Activated naive CD4-positive, alpha-beta T cell treated with anti-CD3 and anti-CD28 coated beads, Interleukin-2, amount 50 U/mL, for 72 hours (primary cell): ENCODE measurements at places on chromosomes 5 and 9.
A peak's percentile ranks its signal among the peaks of the same experiment; 100 is the strongest.

GRCh38 chr9:101463397-101463796 lies 27.8 kb upstream of the ALDOB start:
- no peak for DNase-seq

GRCh38 chr9:118732998-118733397 lies 636.2 kb downstream of the BRINP1 start:
- no peak for DNase-seq

- DNase-seq = peak; percentile 95
Measured at GRCh38 chr5:157142317-157143126, at the start of gene MED7. Gene MED7, minus strand, starts transcription at chr5:157142865. Its CDS starts 3,434 bp downstream, at chr5:157139431.

DNA sequence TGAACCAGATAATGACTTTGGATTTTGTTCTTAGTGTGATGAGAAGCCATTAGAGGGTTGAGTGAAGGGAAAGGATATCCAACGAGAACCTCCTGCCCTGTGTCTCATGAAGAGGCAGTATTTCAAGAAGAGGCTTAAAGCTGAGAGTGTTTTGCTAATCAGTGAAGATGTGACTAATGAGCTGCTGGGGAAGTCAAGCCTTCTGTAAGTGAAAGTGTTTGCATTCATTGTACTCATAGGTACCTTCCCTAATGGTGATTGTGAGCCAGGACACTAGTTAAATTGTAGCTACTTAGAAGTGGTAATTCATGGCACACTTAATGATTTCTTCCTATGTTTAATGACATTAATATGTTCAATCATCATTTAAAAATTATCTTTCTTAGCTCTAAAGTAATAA lies 23.7 kb downstream of the PIP5K1B start:
- no peak for DNase-seq

DNA sequence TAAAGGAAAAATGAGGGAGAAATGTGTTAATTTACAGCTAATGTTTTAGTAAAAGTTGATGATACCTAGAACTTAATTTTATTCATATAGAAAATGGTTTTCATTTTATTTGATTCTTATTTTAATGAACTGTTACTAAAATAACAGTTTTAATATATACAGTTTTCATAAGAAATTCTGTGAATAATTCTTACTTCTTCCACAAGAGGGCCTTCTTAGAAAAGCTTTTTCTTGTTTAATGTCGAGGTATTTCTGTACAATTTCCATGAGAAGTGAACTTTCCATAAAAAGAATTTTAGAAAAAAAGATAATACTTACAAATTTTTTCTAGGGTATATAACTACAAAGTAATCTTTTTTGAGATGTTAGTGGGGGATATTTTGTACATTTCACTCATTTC lies 73.9 kb downstream of the KLF9 start:
- no peak for DNase-seq
